ENCODE measurements at places on chromosomes 5 and 9.

DNA sequence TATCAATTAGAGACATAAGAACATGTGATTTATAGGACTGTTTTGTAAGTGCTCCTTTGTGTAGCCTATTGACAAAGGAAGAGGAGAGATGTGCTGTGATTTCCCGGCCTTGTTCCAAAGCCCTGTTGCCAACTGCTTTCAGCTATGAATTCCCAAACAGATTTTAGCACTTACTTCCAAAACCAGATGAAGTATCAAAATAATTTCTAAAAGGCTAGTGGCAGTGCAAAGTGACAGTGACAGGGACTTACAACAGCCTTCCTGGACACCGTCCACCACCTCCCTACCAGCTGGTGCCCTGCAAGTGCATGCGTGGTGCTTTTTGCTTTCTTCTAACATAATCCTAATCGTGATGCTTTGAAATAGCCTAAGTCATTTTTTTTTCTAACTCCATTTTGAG is 254.1 kb upstream of the ACTBL2 start:
- DNase-seq, result no peak

- DNase-seq, result no peak
Measured at GRCh38 chr5:34991486-34992238, 56.1 kb downstream of the AGXT2 start.

- no peak for DNase-seq
Measured at GRCh38 chr9:112396416-112396815, 16.5 kb downstream of the HSDL2 start.

DNA sequence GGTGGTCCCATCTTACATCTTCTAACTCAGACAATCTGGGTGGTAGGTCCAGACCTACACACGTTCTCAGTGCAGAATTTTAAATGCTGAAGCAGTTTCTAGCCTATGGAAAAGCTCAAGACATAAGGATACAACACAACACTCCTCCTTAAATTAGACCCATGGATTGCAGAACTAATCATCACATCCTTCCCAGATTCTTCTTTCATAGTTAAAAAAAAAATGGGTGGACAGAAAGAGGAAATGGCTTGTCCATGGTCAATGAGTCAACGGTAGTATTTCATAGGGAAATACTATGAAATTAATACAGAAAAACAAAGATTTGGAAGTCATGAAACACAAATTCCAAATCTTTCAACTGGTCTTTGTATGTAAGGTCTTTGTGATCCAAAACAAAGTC is 106.9 kb downstream of the PAPPA start:
- DNase-seq, result no peak

GRCh38 chr9:116370556-116370955 is 217.0 kb downstream of the PAPPA start:
- DNase-seq, result no peak

GRCh38 chr9:109769250-109769649 is 10.7 kb upstream of the PALM2AKAP2 start:
- no peak for DNase-seq

- no peak for DNase-seq
Measured at GRCh38 chr9:130664251-130665028, at the start of gene PRDM12. Gene PRDM12, plus strand, starts transcription at chr9:130664594. Its CDS starts 60 bp downstream, at chr9:130664654.

- DNase-seq, result no peak
Measured at GRCh38 chr5:132498686-132499271, 8.2 kb upstream of the IRF1 start.

- no peak for DNase-seq
Measured at GRCh38 chr9:76657265-76657664, 107.0 kb upstream of the PCA3 start.

DNA sequence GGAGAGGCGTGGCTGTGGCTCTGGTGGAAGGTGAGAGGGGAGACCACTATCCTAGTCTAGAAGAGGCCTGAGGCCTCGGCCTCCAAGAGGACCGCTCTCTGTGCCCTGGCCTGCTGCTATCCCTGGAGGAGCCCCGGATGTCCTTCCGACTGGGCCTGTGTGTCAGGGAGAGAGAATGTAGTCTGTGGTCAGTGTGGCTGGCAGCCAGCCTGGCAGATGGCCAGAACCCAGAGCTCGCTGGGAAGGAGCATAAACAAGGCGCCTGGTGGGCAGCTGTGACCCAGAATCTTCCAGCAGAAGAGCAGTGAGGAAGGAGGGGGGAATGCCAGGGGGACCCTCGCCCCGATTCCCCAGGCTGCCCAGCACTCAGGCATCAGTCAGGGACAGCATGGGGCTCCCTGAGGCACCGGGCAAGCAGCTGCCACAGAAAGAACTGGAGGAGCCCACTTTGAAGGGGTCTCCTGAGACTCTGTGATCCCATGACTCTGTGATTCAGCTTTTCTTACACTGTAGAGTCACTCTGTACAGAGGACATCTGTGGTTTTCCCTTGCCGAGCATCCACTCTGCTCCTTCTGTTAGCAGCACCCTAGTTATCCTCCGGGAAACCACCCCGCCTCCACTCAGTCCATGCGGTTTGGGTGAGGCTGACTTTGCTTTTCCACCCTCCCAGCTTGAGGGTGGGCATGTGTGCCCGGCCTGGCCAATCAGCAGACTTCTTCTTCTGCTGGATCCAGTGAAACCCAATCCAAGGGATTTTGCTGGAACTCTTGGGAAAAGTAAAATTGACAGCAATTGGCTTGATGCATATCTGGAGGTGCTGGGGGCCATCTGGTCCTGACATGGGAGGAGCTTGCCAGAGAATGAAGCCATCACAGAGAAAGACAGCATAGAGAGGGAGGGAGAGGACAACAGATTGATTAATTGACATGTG is 46.2 kb upstream of the PWWP2A start:
- DNase-seq, result peak; percentile 94

- no peak for DNase-seq
Measured at GRCh38 chr9:130138171-130138653, 34.0 kb upstream of the NCS1 start.

GRCh38 chr9:86353655-86354010 is 577 bp downstream of the TUT7 start:
- DNase-seq, result peak; percentile 47

- DNase-seq, result no peak
Measured at GRCh38 chr9:69236188-69236587, 62.1 kb downstream of the TJP2 start.

All from common myeloid progenitor, CD34-positive (primary cell).